ENCODE measurements at places on chromosomes 16 and 17. TPM values are rescaled to one million over a fixed set of nuclear protein-coding genes. Genes with fewer than 3 reads are reported as not detected.

GRCh38 chr17:2101448-2102257, 46.8 kb downstream of the HIC1 start:
- peaks cover 42% of the 10 kb centered on the region for H3K4me1 ChIP-seq
- H3K4me3 ChIP-seq = no peak overlapping the region
- no peaks in the 10 kb centered on the region for H3K27me3 ChIP-seq

- H3K4me3 ChIP-seq = peak overlapping the region; percentile 4
- H3K27me3 ChIP-seq = no peaks in the 10 kb centered on the region
- peaks cover 3% of the 10 kb centered on the region for H3K36me3 ChIP-seq
- peaks cover 69% of the 10 kb centered on the region for H3K4me1 ChIP-seq
Observed at GRCh38 chr17:51434434-51435170, 174.3 kb downstream of the UTP18 start.

DNA sequence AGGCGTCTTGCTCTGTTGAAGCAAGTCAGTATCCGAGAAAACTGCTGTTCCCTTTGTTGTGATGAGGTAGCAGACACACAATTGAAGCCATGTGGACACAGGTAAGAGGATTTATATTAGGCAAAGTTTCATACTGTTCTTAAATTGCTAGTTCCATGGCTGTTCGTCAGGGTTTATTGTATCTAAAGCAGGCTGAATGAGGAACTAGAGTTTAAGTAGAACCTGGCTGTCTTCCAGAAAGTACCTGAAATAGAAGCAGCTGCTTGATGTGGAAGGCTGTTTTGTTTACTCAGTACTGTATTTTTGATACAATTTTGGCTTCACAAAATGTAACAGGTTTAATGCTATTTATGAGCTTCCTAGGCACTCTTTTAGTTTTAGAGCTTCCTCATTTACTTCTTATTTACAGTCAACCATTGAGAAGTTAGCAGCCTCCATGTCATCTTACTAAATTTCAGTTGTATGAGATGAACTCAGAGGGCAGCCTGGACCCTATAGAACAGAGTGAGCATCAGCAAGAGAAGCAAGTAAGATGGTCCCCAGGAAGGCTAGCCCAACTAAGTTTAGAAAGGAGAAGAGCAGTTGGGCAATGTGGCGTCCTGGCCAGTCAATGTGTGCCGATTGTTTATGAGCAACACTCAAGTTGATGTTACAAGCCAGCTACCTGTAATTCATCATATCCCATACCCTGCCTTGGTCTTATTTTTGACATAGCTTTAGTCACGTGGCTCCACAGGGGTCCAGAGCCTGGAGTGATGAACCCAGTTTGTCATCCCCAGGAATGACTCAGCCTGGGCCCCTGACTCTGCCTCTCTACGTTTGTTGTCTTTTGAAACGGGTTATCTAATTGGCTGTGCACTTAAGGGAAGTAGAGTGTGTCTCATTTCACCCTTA, 9.7 kb upstream of the ARL2BP start:
- H3K27ac ChIP-seq = no peak overlapping the region
- H3K4me1 ChIP-seq = peaks cover 14% of the 10 kb centered on the region
- DNase-seq = no peak

The RSAD1 gene
- total RNA-seq = 24.5 TPM

Data from activated CD4-positive, alpha-beta memory T cell treated with anti-CD3 and anti-CD28 coated beads, Interleukin-2, amount 10 ng/mL, durations not matched to agents 7 days and 5 days (primary cell).